NCI-H2107 (cell line): ENCODE measurements at places on chromosomes 3 and 15.

GRCh38 chr3:62827550-62827949, 47.7 kb downstream of the CADPS start:
- DNase-seq, result no peak

GRCh38 chr3:153785901-153786300, 335.3 kb upstream of the ARHGEF26 start:
- no peak for DNase-seq

GRCh38 chr3:191339316-191339917, 9.1 kb upstream of the UTS2B start:
- DNase-seq, result no peak

DNA sequence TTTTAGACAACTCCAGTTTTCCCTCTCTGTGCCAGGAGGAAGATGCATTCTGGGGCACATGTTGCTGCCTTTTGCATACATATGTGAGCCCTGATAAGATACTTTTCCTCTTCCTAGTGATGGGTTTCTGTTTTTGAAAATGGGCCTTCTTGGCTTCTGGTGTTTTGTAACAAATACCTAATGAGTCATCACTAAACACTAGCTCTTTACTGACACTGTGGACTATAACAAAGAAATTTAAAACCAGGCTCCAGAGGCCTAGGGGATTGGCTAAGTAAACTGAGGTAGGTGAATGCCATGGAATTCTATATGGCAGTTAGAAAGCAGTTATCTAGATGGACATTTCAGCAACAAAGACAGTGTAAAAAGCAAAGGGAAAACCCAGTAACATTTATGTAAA, 93.4 kb upstream of the NR2E3 start:
- DNase-seq, result no peak

GRCh38 chr15:35436422-35436821, 109.5 kb downstream of the DPH6 start:
- no peak for DNase-seq

DNA sequence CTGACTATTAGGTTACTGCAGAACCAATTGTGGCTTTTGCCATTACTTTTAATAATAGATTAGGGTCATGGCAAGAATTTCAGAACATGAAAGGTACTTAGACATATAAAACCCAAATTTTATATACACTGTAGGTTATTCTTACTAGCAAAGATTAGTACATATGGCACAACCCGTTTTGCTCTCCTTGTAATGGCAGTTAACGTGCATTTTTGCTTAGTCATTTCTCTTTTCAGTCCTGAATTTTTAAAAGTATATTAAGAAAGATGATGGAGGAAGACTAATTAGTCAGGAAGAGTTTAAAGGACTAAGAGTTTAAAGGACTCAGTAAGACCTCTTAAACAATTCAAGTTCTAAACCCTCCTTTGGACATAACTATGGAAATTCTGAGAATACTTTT, 114.0 kb downstream of the PEAK1 start:
- DNase-seq, result no peak

DNA sequence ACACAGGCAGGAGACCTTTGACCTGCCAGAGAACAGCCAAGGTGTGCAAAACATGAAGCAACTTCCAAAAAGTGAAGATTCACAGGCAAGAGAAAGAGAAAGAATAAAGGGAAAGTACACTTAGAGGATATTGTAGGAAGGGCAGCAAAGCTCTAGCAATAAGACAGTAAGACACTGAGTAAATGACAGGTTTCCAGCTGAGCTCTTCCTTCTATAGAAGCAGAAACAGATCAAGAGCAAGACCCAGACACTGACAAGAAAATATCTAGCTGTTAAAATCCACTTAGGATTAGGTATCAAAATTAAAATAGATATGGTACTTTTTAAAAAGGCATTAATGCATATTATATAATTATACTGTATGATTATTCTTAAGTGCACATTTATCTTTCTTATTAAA, 333.4 kb downstream of the RAP2B start:
- DNase-seq, result no peak

- no peak for DNase-seq
Measured at GRCh38 chr15:70186152-70186551, 88.4 kb upstream of the TLE3 start.

GRCh38 chr15:97501291-97501690, 459.2 kb upstream of the ARRDC4 start:
- DNase-seq, result no peak

GRCh38 chr3:57370341-57370740, 77.9 kb upstream of the ASB14 start:
- no peak for DNase-seq

- no peak for DNase-seq
Measured at GRCh38 chr3:194281766-194282165, 69.4 kb downstream of the CPN2 start.

DNA sequence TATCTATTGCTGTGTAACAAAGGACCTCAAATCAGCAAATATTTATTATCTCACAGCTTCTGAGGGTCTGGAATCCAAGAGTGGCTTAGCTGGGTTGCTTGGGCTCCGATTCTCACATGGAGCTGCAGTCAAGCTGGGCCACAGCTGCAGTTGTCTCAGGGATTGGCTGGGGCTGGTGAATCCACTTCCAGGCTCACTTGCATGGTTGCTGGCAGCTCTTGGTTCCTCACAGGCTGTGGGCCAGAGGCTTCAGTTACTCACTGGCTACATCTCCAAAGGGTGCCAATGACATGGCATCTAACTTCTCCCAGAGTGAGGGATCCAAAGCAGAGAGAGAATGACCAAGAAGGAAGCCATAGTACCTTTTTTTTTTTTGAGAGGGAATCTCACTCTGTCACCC, 13.9 kb upstream of the SYNM start:
- DNase-seq, result no peak

DNA sequence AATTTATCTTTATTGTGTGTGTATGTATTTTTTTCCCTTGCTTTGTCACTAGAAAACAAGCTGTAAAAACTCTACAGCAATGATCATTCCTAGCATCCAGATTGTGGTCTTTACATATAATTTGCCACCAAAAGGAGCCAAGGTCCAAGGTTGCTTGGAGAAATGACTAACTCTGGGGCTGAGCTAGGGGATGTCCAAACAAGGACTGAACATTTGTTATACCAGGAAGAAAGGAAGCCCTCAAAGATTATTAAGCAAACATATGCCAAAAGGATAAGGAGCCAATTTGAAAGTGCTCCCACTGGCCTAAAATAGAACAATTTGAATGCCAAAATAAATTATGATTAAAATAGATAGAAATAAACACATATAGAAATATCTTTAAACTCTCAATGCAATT, 293.3 kb downstream of the ZIC1 start:
- no peak for DNase-seq

DNA sequence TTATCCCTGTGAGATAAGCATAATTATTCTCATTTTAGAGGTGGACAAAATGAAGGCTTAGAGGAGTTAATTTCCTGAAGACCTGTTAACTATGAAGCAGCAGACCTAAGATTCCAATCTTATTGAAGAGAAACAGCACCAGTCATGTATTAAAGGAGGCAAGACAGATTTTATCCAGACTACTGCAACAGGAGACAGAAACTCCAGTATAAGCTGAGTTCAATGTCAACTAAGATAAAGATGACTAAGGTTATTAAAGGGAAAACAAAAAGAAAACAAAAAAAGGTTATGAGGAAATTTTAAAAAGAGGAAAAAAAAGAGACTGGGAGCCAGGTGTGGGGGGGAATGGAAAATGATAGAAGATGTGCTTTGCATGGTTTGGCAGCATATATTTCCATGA, 707.7 kb upstream of the NR2F2 start:
- no peak for DNase-seq

DNA sequence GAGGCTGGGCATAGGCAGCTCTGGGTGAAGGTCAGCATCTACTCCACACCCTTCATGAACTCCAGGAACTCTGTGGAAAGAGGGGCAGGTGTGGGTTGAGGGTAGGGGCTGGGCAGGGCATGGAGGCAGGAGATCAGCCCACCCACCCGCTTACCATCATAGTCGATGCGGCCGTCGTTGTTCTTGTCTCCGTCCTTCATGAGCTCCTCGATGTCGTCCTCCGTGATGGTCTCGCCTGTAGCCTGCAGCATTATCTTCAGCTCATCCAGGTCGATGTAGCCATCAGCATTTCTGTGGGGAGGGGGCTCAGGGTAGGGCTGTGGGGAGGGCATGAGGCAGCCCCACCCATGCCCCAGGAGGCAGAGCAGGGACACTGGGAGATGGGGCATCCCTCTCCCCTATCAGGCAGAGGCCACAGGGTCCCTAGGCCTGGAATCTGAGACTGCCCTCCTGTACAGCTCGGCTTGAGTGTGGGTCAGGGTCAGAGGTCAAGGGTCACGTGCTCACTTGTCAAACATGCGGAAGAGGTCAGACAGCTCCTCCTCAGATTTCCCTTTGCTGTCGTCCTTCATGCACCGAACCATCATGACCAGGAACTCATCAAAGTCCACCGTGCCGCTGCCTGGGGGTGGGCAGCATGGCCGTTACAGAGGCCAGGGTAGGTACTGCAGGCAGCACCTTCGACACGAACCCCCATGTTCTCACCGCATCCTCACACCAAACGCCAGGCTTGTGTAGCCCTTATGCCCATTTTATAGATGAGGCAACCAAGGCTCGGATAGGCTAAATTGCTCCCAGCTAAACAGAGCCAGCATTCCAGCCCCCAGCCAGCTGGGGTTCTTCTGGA, 2.4 kb downstream of the TNNC1 start:
- no peak for DNase-seq

- no peak for DNase-seq
Measured at GRCh38 chr3:18901571-18901970, 246.7 kb upstream of the KCNH8 start.

DNA sequence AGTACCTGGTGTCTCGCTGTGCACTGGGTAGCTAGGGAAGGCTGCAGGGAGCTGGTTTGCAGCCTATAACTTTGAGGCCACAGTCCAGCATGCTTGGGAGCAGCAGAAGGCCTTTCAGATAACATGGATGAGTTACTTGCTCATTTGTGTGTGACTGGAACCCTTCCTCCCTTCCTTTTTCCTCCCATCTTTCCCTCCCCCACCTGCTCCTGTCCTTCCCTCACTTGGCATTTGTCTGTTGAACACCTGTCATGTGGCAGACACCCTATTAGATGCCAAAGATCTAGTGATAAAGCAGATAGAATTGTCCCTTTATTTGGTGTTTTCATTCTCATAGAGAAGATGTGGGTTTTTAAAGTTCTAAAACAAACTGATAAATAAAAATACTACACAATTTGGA, 71.6 kb downstream of the LRTM1 start:
- no peak for DNase-seq

- DNase-seq, result no peak
Measured at GRCh38 chr3:52742418-52743041, 28.2 kb downstream of the NEK4 start.

GRCh38 chr15:25676070-25676469, 187.1 kb downstream of the ATP10A start:
- no peak for DNase-seq

DNA sequence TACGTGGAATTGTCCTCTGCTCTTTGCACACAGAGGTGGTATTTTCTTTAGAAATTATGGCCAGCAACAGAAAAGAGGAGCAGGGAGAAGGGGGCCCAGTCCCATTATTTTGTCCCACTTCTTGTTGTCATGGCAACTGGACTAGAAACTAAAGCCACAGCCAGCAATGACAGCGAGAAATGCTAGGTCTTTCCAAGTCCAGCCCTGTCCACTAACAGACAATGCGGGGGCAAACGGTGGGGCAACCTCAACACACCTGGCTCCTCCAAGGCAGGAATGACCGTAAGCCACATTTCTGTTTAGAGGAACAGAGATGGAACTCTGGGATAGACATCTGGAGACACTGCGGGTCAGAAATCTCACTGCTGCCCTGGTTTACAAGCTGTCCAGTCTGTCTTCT, 107.3 kb downstream of the RFTN1 start:
- DNase-seq, result no peak

DNA sequence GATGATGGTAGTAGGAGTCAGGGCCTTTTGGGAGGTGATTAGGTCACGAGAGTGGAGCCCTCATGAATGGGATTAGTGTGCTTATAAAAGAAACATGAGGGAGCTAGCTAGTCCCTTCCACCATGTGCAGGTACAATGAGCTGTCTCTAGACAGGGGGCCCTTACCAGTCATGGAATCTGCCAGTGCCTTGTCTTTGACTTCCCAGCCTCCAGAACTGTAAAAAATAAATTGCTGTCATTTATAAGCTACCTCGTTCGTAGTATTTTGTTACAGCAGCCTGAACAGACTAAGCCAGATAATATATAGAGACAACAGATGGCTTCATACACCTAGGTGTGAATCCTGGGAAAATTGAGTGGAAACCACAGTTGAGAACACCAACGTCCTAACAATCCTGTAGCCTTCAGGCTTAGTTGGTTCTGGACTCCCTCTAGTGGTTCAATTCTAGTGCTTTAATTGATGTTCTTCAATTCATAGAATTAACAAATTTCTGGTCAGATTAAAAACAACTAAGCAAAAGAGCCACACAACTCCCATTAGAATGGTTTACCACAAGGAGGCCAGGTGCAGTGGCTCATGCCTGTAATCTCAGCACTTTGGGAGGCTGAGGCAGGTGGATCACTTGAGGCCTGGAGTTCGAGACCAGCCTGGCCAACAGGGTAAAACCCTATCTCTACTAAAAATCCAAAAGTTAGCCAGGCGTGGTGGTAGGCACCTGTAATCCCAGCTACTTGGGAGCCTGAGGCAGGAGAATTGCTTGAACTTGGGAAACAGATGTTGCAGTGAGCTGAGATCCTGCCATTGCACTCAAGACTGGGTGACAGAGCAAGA, 21.3 kb upstream of the GATM start:
- DNase-seq, result no peak

DNA sequence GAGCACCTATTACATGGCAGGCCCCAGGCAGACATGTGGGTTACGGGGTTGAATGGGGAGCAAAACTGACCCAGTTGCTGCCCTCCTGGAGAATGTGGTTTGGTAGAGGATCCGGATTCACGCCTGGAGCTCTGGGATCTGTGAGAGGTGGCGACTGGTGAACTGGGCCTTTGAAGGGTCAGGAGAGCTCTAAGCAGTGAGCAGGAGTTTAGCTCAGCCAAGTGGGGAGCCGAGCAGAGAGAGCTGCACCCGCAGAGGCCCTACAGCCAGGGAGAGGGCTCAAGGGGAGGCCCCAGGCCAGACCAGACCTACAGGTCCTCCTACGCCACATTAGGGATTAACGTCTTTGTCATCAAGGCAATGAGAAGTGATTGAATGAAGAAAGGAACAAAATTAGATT, 179.8 kb upstream of the TLE3 start:
- DNase-seq, result no peak

- DNase-seq, result no peak
Measured at GRCh38 chr15:38746211-38746610, 181.6 kb upstream of the RASGRP1 start.

- no peak for DNase-seq
Measured at GRCh38 chr3:180421221-180421620, 180.7 kb upstream of the TTC14 start.

- no peak for DNase-seq
Measured at GRCh38 chr3:186185194-186185787, 76.4 kb upstream of the ETV5 start.
